Activated naive CD4-positive, alpha-beta T cell treated with anti-CD3 and anti-CD28 coated beads for 36 hours (primary cell): ENCODE measurements at places on chromosomes 5 and 9. TPM values are rescaled to one million over a fixed set of nuclear protein-coding genes. Genes with fewer than 3 reads are reported as not detected.

DNA sequence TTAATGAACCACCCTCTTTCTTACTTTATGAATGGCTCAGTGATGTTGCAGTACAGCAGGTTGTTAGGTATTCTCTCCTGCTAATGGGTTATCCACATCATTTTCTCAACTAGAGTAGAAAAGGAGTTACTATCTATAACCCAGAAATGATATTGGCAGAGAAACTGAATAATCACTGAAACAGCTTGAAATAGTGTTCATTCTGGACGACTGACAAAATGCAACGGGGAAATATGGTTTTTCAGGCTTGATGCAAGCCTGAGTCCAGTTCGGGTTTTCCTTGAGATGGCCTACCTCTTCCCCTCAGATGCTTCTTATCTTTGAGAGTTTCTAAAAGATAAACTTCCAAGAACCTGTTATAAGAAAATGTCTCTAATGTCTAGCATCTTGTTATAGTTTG is 187.3 kb downstream of the RAB3C start:
- H3K36me3 ChIP-seq: no peaks in the 10 kb centered on the region
- H3K27me3 ChIP-seq: no peaks in the 10 kb centered on the region
- DNase-seq: no peak

GRCh38 chr5:148583421-148583965 is 70.8 kb downstream of the HTR4 start:
- no peak overlapping the region for H3K27ac ChIP-seq
- no peak overlapping the region for H3K4me3 ChIP-seq
- H3K27me3 ChIP-seq: no peaks in the 10 kb centered on the region
- no peaks in the 10 kb centered on the region for H3K36me3 ChIP-seq
- DNase-seq: no peak
- no peaks in the 10 kb centered on the region for H3K4me1 ChIP-seq

GRCh38 chr9:100426530-100427365 is at the start of gene MSANTD3:
Gene MSANTD3 (plus strand): TSS chr9:100427143. CDS start chr9:100441939, 14,796 bp downstream.
- no peaks in the 10 kb centered on the region for H3K27me3 ChIP-seq
- H3K4me3 ChIP-seq: peak within 1 kb of the TSS; percentile 91
- peaks cover 30% of the 10 kb centered on the region for H3K4me1 ChIP-seq
- peak; percentile 52 for DNase-seq
- H3K27ac ChIP-seq: peak within 1 kb of the TSS; percentile 82

- no peaks in the 10 kb centered on the region for H3K36me3 ChIP-seq
- no peaks in the 10 kb centered on the region for H3K4me1 ChIP-seq
- no peak for DNase-seq
Observed at GRCh38 chr5:167294882-167295680, 996.4 kb upstream of the WWC1 start.

PRRX2 gene
- total RNA-seq: 0.69 TPM
